ENCODE measurements at places on chromosomes 4 and X.

DNA sequence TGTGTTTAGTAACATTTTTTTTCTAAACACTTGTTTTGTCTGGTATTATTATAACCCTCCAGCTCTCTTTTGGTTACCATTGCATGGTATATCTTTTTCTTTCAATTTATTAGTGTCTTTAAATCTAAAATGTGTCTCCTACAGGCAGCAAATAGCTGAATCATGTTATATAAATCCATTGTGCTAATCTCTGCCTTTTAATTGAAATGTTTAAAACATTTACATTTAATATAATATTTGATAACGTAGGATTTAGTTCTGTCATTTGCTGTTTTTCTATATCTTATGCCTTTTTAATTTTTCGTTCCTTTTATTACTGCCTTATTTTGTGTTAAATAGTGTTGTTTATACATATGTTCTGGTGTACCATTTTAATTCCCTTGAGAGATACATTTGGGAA, 17.1 kb upstream of the CCDC110 start:
- no peak for DNase-seq

DNA sequence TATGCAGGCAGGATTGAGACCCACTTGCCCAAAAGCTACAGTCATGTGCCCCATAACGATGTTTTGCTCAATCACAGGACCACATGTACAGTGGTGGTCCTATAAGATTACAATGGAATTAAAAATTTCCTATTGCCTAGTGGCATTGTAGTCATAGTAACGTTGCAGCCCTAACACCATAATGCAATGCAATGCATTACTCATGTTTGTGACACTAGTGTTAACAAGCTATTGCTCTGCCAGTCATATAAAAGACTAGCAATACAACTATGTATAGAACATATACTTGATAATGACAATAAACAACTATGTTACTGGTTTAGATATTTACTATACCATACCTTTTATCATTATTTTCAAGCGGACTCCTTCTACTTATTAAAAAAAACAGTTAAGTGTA, 50.6 kb downstream of the VGLL1 start:
- no peak for DNase-seq

- no peak for DNase-seq
Observed at GRCh38 chr4:5858020-5858769, 34.7 kb downstream of the CRMP1 start.

DNA sequence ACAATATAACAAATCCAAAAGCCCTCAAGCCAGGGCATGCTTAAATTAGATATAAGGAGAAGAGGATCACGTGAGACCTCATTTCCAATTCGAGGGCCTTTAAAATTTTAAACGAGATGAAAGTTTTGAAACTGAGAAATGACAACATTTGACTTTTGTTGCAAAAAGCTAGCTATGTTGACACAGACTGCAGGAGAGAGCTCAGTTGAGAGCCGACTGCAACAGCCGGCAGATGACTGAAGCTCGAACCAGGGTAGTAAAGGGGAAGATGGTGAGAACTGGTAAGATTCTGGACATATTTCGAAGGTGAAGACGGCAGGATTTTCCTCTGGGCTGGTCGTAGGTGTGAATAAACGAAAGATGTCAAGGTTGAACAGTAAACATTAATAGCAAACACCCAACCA, 773 bp downstream of the PRMT9 start:
- peak; percentile 6 for DNase-seq

- DNase-seq = no peak
Observed at GRCh38 chrX:5916945-5917344, 311.7 kb downstream of the NLGN4X start.

- DNase-seq = no peak
Observed at GRCh38 chrX:114390251-114390796, 193.6 kb upstream of the HTR2C start.

- DNase-seq = peak; percentile 20
Observed at GRCh38 chr4:7134737-7135388, 57.5 kb upstream of the SORCS2 start.

- no peak for DNase-seq
Observed at GRCh38 chr4:2795300-2795892, 2.5 kb downstream of the SH3BP2 start.

All from NCI-H446 (cell line).